Stimulated activated CD4-positive, alpha-beta T cell treated with anti-CD3 and anti-CD28 coated beads, Interleukin-2, amount 100 ng/mL, for 24 hours (primary cell): ENCODE measurements at places on chromosomes 5 and 9.

DNA sequence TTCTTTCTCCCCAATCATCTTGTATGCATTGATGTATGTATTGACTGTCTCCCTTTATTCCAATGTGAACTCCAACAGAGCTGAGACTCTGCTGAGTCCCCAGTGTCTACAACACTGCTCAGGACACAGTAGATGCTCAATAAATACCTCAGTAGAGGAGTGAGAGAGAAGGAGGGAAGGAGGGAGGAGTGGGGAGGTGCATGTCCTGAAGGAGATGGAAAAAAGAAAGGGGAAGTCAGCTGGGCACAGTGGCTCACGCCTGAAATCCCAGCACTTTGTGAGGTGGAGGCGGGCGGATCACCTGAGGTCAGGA lies 2.9 kb upstream of the PHF2 start:
- no peak for DNase-seq

DNA sequence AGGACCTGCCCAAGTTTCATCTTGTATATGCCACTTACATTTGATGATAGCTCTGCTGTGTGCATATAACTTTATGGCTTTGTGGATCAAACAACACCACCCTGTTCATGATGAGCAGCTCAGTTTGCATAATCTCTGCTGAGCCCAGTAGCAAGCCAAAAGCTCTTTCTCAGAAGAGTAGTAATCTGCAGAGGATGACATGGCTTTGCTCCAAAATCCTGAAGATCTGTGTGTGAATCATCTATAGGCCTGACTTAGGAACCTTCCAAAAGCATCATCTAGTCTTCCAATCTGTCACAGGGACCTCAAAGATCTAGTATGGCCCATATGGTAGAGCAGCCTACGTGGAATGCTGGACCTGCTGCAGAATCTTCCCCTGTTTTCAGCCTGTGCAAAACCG lies 394.6 kb downstream of the PSAT1 start:
- DNase-seq = no peak

- no peak for DNase-seq
Measured at GRCh38 chr5:133950821-133951612, 17.4 kb downstream of the C5orf15 start.

DNA sequence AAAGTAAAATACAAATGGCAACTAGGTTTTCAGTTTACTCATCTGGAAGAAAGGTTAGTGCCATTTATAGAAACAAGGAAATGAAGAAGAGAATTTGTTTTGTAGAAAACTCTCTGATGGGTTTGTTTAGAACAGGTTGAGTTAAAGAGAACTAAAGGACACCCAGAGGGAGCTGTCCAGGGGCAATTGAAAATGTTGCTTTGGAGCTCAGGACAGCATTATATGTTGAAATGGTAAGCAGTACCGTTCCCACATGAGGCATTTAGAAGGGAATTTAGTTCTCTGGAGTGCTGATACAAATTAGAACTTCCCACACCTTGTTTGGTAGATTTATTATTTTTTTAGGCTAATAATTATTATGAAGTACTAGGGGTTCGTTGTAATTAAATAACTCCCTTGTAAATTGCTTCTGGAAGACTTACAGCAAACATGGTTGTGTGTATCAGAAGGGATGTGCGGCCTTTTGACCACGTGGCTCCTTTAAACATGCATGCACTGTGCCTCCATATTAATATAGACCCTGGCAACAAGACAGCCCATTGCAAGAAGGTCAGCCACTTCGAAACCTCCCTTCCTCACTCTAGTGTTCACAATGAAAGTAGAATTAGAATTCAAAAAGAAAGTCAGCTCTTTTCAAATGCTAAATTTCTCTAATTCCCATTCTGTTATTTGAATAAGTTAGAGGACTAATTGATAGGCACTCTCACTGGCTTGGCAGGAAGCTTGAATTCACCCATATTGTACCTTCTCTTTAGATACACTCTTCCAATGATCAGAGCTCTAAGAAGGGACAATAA lies 71.7 kb downstream of the ZNF462 start:
- no peak for DNase-seq

- DNase-seq = no peak
Measured at GRCh38 chr9:121360601-121361374, 9.3 kb downstream of the STOM start.

DNA sequence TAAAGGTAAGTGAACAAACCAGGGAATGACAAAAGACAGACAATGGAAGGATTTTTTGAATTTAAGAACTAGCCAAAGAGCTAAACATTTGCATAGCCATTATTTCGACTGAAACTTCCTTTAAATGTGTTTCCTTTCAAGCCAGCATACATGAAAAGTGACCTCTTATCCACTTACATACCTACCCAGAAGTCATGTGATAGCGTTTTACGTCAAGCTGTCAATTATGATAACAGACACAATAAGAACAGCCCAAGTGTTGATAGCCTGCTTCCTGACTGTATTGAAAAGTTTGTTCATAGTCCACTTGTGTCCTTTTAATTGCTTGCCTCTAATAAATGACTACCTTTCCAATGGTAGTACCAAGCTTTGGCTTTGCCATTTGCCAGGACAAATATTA lies 206.0 kb downstream of the NFIB start:
- no peak for DNase-seq

DNA sequence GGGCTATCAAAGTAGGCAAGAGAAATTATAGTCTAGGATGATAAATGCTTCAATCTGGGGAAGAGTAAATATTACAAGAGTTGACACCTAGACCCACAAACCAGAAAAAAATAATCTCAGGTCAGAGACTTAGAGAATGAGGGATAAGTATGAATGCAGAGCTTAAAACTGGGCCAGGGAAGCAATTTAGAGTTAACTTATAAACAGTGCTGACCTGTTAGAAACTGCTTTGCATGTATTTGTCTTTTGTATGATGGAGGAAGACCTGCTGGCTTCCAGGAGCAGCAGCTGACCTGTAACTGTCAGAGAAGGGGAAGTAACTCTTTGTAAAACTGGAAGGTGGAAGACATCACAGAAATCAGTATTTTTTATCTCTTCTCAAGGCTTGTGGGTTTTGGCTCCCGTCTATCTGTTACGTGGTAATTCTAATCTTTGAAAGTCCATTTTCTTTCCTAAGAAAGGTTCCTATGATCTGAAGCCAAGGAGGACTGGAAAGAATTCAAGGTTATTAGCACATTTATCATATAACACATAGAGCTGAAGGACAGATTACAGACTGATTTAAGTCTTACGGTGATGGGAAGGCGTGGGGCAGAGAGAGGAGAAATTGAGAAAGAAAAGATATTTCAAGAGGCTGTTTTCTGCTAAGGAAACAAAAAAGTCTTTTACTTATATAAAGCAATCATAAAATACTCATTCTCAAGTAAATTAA lies 114.7 kb upstream of the ADAMTS19 start:
- DNase-seq = no peak
